ENCODE measurements at places on chromosomes 1 and 21.

- no peak for DNase-seq
Measured at GRCh38 chr1:6075748-6076147, 30.1 kb downstream of the KCNAB2 start.

DNA sequence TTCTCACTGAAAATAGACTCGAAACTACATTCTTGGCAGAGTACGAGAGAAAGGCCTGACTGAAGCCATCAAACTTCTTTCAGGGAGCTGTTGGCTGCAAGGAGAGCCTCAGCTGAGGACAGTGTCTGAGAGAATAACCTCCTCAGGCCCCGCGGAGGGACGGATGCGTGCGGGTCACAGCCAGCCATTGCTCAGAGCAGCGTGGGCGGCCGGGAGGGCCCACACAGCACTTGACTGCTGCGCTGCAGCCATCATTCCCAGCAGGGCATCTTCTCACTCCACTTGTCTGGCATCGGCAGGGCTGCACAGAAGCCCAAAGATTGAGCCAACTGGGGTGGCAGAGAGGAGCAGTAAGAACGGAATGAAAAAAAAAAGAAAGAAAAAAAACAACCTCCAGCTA, 113.5 kb downstream of the XCL2 start:
- no peak for DNase-seq

- no peak for DNase-seq
Measured at GRCh38 chr1:111848852-111849545, 93.3 kb downstream of the DDX20 start.

- no peak for DNase-seq
Measured at GRCh38 chr1:78831731-78832360, 174.7 kb downstream of the ADGRL4 start.

Data from CD4-positive, alpha-beta T cell treated with Interleukin-1 beta for 1 hour (primary cell).